Cardiac septum (tissue), 1 donor: ENCODE measurements at places on chromosomes 2 and 18. TPM values are rescaled to one million over a fixed set of nuclear protein-coding genes. Genes with fewer than 3 reads are reported as not detected.

The COL5A2 gene
- total RNA-seq, result 16.0 TPM

The ARHGEF4 gene
- total RNA-seq, result 3.9 TPM

- DNase-seq, result no peak
Measured at GRCh38 chr18:40485318-40485717, 1469.7 kb upstream of the PIK3C3 start.

DNA sequence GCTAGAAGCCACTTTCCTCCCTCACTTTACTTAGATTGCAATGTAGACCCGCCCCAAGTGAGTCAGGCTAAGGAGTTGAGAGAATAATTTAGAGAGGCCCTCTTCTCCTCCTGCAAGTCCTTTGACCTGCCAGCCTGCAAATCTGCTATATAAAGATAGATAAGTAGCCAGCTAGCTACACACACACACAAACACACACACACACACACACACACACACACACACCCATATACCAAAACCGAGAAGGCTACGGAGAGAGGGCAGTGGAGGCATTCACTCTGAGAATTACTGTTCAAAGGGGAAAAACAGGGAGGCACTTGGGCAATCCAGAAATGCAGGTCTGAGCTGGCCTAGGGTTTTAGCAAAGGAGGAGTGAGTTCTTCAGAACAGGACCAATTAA is 23.0 kb upstream of the SMAD7 start:
- no peak for DNase-seq

GRCh38 chr2:100894105-100894795 is 74.3 kb downstream of the NPAS2 start:
- DNase-seq, result no peak

DNA sequence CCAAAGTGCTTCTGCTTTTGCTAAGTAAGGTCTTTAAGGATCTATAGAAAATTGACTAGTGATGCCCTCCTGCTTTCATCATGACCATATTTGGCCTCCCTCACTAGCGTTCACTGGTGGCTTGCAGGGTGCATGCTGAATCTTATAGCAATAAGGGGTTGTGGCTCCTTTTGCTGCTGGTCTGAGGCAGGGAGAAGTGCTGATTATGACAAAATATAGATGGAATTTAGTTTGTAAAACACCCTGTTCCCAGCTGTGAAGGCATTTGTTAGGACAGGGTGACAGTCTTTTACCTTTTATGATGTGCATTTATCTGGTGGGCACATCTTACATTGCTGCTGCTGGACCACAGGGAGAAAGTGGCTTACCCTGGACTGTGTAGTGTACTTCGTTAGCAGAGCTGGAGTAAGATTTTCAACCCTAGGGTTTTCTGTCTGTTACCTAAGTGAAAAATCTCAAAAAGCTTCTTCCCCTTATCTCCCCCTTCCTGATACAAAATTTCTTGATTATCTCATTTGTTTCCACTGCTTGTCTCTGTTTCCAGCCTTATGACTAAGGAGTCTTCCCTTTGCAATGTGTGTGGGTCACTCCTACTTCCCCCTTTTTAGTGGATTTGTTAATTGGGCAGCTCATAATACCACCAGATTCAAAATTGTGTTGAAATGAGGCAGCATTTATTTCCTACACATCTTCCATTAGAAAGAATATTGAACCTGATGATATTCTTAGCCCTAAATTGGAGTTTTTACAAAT is 21.2 kb upstream of the RPL37A start:
- no peak for DNase-seq
